Renal cortical epithelial cell (primary cell): ENCODE measurements at places on chromosomes 3 and 15. TPM values are rescaled to one million over a fixed set of nuclear protein-coding genes. Genes with fewer than 3 reads are reported as not detected.

GRCh38 chr3:191813245-191813644, 352.3 kb downstream of the PYDC2 start:
- no peak for DNase-seq

GRCh38 chr3:140134231-140134965, 199.4 kb downstream of the CLSTN2 start:
- no peak for DNase-seq

- peak; percentile 75 for DNase-seq
These were observed 315.4 kb downstream of the PTPRG start for GRCh38 chr3:61876797-61877196.

DNA sequence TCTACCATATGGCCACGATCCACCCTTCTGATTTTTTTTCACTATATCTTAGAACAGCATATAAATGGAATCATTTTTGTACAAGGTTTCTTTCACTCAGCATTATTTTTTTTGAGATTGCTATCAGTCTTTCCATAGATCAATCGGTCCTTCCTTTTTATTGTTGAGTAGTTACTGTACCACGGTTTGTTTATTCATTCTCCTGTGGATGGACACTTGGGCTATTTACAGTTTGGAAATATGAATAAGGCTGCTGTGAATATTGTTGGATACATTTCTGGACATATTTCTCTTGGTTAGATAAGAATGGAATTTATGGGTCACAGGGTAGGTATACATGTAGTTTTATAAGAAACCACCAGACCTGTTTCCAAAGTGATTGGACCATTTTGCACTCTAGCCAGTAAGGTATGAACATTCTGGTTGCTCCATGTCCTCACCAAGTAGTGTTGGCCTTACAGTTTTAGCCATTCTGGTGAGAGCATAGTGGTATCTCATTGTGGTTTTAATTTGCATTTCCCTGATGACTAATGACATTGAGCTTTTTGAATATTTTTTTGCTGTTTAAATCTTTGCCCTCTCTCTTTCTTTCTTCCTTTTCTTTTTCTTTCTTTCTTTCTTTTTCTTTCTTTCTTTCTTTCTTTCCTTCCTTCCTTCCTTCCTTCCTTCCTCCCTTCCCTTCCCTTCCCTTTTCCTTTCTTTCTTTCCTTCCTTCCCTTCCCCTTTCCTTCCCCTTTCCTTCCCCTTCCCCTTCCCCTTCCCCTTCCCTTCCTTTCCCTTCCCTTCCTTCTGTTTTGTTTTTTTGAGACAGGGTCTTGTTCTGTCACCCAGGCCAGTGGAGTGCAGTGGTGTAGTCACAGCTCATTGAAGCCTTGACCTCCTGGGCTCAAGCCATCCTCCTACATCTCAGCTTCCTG, 49.2 kb downstream of the LRRK1 start:
- peak; percentile 83 for DNase-seq

- DNase-seq = no peak
These were observed 79.2 kb upstream of the COL8A1 start for GRCh38 chr3:99559196-99559595.

GRCh38 chr3:61340931-61341461, 89.7 kb upstream of the FHIT start:
- DNase-seq = no peak

GRCh38 chr15:69854001-69854400, 243.7 kb downstream of the TLE3 start:
- no peak for DNase-seq

- no peak for DNase-seq
These were observed 50.2 kb upstream of the THBS1 start for GRCh38 chr15:39530480-39531342.

- DNase-seq = no peak
These were observed 42.9 kb downstream of the ISG20 start for GRCh38 chr15:88681610-88682221.

DNA sequence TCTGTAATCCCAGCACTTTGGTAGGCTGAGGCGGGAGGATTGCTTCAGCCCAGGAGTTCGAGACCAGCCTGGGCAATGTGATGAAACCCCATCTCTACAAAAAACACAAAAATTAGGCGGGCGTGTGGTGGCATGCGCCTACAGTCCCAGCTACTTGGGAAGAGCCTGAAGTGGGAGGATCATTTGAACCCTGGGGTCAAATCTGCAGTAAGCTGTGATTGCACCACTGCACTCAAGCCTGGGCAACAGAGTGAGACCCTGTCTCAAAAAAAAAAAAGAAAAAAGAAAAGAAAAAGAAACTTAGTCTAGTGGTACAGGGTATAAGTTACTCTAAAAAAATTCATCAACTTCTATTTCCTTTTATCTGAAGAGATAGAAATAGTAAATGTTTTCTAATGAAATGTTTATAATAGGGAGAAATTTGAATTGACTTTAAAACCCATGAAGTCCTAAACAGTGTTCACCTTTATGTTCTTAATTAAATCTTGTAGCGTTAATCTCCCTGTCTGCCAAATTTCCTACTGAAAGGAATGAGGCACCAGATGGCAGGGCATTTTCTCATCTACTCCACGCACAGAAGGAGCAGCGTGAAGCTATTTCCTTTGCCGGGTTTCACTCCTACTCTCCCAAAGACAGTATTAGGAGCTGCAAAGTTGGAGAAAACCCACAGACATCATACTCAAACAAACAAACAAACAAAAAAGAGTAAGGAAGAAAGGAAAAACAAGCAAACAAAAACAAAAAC, 1.9 kb downstream of the PCLAF start:
- no peak for DNase-seq

- peak; percentile 49 for DNase-seq
These were observed 84.5 kb upstream of the C3orf80 start for GRCh38 chr3:160140756-160141155.

DNA sequence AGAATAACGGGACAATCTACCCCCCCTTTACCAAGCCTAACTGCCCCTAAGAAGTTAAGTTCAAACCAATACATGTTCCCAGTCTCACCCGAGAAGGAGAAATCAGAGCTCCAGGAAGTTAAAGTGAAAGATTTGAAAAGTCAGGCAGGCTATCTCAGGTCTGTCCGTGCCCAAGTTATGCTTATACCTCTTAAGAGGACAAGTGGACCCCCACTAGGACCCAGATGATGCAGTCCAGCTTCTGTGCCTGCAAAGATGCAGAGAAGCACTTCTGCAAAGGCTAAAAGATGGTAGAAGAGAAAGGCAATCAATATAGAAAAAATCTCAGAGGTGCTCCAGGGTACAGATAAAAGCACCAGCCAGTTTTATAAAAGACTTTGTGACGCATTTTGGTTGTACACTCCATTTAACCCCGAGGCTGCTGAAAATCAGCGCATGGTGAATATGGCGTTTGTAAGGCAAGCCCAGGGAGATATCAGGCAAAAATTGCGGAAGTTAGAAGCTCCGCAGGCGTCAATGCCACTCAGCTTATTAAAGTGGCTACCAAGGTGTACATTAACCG, 9.8 kb upstream of the SLC9C1 start:
- DNase-seq = peak; percentile 48

DNA sequence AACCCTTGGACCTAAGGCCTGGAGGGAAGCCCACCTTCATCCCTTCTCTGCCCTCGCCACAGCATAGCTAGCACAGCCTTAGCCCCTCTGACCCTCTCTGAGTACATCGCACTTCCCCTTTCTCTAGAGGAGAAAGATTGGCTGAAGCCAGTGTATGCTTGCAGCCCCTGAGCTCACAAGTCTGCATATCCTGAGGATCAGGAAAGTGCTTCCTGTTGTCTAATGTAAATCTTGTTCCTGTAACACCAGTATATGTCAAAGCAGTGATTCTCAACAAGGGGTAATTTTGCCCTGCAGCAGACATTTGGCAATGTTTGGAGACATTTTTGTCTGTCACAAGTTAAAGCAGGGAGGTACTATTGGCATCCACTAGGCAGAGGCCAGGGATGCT, 2.2 kb upstream of the PRKCD start:
- DNase-seq = no peak

DNA sequence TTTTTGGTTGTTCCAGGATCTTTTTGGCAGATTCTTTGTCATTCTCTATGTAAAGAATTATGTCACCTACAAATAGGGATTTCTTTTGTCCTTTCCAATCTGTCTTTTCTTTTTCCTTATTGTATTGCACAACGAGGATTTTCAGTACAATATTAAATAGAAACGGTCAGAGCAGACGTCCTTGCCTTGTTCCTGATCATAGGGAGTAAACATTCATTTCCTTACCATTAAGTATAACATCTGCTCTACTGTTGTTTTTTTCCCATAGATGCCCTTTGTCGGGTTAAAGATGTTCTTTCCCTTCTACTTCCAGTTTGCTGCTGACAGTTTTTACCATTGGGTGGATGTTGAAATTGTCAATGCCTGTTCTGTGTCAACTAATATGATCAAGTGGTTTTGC, 528.4 kb downstream of the OCA2 start:
- DNase-seq = no peak

DNA sequence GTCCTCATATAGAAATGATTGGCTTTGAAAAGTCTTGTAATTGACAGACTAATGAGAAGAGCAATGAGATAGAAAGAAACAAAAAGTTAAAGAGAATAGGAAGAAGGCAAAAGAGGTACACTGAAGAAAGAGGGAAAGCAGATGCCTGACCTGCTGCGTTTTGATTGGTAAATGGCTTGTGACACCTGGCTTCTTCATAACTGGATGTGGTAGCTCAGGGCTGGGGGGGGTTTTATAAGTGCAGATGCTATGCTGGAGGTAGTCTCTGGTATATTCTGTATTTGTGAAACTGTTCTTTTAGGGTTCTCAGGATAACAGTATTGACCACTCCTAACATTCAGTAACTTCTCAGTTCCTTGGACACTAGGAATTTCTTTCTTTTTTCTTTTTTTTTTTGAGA, 1.4 kb downstream of the STARD9 start:
- DNase-seq = no peak

- peak; percentile 65 for DNase-seq
These were observed 74.7 kb downstream of the SPATA16 start for GRCh38 chr3:173066044-173067004.

EPHA3 gene
- 0.17 and 0.45 TPM in 2 replicates for total RNA-seq

SERINC4 gene
- total RNA-seq = 0.05 TPM in 1 of 2 replicates, not detected in the other

SNX22 gene
- 0.17 and 0.70 TPM in 2 replicates for total RNA-seq

FOXL2 gene
- total RNA-seq = 0.35 and 1.8 TPM in 2 replicates

SHF gene
- total RNA-seq = 0.17 and 2.9 TPM in 2 replicates
